ENCODE measurements at places on chromosomes 1 and 21.

DNA sequence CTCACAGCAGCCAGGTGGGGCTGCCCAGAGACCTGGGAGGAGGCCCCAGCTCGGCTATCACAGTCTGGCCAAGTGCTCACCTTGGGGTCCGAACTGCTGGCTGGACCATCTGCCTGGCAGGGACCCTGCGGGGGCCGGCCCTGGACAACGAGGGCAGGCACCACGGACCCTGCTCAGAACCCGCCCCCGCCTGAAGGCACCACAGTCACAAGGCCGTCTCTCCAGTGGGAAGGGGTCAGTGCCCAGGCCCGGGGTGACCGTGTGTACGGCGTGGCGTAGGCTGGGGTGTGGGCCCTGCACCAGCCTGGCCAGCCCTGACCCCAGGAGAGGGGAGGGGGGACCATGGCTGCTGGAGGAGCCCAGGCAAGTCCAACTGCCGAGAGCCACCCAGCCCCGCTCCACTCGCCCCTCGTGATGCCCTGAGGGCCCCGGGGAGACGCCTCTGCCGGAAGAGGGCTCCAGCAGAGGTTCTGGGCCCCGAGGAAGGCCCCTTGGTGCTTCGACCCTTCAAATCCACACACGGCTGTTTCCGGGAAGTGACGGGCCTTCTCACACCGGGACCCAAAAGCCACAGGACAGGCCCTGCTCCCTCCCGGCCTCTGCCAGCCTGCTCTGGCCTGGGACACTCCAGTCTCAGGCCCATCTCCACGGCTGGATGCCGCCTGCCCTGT, 11.2 kb upstream of the RNF223 start:
- no peak for DNase-seq

DNA sequence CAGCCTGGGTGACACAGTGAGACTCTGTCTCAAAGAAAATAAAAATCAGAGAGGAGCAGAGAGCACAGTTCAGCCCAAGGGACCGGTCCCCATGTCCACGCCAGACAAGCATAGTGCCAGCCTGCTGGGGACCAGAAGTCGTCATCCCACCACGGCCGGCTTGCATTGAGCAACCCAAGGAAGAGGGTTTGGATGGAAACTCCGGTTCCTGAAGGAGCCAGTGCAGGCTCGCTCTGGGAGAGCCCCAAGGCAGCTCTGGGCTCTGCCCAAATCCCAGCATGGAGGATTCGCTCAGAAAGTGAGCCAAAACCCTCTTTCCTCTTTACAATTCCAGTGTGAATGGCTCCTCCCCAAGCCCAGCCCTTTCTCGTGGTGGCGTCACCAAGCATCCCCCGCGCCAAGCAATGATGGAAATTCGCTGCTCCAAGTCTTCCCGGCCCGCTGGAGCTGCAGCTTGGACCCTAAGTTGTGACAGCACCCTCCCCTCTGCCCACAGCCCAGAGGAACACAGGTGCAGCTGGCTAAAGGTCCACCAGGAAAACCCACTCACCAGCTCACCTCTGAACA, 64.1 kb upstream of the SLC25A33 start:
- no peak for DNase-seq

- DNase-seq = no peak
Measured at GRCh38 chr1:170168265-170168664, 22.5 kb downstream of the NTMT2 start.

GRCh38 chr21:20667931-20668330, 330.3 kb upstream of the NCAM2 start:
- DNase-seq = no peak

- no peak for DNase-seq
Measured at GRCh38 chr1:163826500-163826899, 504.7 kb downstream of the NUF2 start.

GRCh38 chr1:228914700-228915099, 179.4 kb downstream of the RHOU start:
- no peak for DNase-seq

DNA sequence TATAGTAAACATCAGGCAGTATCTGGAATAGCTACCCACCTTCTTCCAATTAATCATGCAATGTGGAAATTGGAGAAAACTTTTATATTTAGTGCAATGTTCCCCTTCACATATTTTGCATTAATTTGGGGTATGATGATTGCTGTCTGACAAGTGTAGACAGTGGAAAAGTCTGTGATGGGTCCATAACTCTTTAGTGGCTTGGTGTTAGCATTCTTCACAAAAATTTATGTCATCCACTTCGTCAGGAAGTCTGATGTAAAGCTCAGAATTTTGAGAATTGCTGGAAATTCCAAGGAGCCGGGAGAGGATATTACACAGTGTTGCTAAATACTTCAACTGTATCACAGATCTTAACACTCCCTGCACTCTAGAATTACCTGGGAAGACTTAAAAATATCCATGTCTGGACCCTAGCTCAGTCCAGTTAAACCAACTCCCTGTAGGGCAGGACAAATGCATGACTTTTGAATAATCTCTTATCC, 549.7 kb upstream of the PLXNA2 start:
- no peak for DNase-seq

GRCh38 chr21:16838331-16838730, 674.5 kb upstream of the CXADR start:
- no peak for DNase-seq

- no peak for DNase-seq
Measured at GRCh38 chr1:214002060-214002459, 14.3 kb downstream of the PROX1 start.

- no peak for DNase-seq
Measured at GRCh38 chr1:238582816-238583215, 692.1 kb upstream of the ZP4 start.

DNA sequence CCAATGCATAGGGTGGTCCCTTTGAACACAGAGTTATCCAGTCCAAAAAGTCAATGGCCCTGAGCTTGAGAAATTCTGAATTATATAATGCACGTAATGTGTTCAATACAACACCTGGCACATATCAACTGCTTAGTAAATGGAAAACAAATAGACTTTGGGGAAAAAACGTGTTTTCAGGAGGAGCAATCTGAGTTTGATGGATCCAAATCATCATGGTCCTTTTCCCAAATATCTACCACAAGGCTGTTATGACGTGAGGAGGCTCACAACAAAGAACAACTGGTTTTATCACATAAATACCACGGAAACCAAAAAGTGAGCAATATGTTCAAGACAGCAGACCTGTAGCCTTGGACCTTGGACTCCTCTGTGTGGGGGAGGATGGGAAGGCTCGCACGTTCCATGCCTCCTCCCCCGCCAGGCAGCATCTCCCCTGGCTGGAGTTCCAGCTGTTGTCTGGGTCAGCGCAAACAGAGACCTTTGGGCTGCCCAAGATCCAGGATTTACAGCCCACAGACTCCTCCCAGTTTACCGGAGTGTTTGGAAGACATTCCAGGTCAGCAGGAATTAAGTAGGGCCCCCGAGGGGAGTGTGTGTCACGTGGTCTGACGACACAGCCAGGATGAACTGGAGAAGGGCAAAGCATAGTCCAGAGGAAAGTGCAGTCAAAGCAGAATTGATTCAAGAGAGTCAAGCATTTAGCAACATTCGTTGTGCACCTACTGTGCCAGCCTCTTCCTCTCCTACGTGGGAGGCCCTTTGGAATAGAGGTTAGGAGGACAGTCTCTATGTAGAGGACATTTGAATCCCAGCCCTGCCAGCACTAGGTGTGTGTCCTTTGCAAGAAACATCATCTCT, 32.2 kb upstream of the MED18 start:
- DNase-seq = no peak

- DNase-seq = no peak
Measured at GRCh38 chr1:154578058-154578418, 10.5 kb downstream of the CHRNB2 start.

DNA sequence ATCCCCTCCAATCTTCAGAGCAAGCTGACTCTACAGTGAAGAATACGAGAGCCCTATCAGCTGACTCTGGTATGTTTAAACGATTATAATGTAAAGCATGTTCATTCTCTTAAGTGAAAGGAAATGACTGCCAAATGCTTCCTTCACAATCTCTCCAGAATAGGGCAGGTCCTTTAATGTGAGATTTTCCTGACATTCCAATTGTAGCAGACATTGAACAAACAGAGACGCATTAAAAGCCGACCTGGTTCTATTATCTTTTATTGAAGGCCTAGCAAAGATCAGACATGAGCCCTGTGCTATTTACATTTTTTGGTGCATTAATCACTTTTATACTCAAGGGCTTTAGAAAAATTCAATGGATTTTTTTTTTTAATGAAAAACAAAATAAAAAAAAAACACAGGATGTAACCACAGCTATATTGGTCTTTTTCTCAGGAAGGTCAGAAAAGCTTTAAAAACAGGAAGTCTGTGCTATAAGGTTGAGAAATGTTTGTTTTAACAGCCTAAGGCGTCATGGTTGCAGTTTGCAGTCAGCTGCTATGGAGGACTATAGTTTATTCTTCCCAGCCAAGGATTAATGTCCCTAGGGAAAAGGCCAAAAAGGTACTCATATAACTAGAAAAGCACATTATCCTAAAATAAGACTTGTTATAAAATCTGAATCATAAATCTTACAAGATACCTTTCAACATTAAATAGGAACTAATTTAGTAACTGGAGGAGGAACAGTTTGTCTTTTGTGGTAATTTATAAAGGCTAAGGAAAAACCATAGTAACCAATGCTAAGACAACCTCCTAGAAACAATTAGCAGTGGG, 104.8 kb downstream of the RERE start:
- DNase-seq = no peak

All from stimulated activated naive CD8-positive, alpha-beta T cell treated with anti-CD3 and anti-CD28 coated beads, Interleukin-15, amount 100 ng/mL, for 72 hours (primary cell).